ENCODE measurements at places on chromosomes 3 and 15.

GRCh38 chr15:35444557-35445204 is 101.3 kb downstream of the DPH6 start:
- DNase-seq, result peak; percentile 53

- no peak for DNase-seq
Observed at GRCh38 chr15:96514607-96515285, 184.2 kb downstream of the NR2F2 start.

GRCh38 chr3:193174140-193174539 is 66.9 kb upstream of the PLAAT1 start:
- peak; percentile 36 for DNase-seq

- peak; percentile 46 for DNase-seq
Observed at GRCh38 chr3:21573291-21573690, 177.7 kb downstream of the ZNF385D start.

DNA sequence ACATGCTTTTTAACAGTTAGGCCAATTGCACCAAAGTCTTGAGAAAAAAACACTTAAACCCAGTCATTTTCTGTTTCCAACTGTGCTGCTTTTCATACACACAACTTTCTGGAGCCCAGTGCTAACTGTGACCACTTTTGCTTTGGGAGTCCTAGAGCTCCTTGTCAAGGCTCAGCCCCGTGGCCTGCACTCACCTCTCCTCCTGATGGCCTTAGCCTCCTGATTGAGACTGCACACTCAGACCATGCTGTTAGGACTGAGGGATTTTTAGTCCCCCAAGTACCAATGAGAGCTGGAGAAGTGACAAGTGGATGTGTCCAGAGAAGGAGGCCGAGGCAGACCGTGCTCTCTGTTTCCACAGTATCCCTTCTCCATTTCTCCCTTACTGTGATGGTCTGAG is 15.2 kb upstream of the RARRES1 start:
- no peak for DNase-seq

DNA sequence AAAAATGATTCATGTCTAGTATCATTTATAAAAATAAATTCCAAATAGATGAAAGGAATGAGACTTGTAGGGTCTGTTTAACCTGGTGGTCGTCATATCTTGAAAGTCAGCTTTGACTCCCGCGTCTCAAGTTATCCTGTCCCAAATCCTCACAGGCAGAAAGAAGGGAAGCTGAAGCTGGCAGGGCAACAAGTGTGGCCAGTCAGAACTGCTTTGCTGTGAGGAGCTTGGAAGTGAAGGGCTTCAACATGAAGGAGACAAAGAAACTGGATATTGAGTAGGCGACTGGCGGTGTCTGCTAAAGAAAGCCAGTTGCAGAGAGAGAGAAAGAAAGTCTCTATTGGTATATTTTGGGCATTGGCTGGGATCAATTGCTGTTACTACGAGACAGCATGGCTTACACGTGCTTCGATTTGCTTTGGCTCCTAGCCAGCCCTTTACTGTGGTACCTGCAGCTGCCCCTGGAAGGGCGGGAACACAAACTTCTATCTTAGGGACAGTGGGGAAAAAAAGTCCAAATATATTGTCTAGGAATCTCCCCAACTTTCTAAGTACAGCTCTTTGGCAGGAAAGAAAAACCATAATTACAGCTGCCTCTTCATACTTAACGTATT is 107.2 kb downstream of the CHST2 start:
- DNase-seq, result no peak

Measured in bronchial epithelial cell (primary cell).